ENCODE measurements at places on chromosomes 7 and 10.

- DNase-seq = peak; percentile 13
Observed at GRCh38 chr7:86939197-86939814, 120.1 kb downstream of the ELAPOR2 start.

- no peak for DNase-seq
Observed at GRCh38 chr10:120508393-120508792, 51.4 kb downstream of the PLPP4 start.

- no peak for DNase-seq
Observed at GRCh38 chr7:111568419-111568818, 6.1 kb upstream of the IMMP2L start.

- no peak for DNase-seq
Observed at GRCh38 chr7:39249635-39250152, 272.0 kb downstream of the POU6F2 start.

GRCh38 chr7:148014541-148014940 is 576.0 kb upstream of the C7orf33 start:
- no peak for DNase-seq

DNA sequence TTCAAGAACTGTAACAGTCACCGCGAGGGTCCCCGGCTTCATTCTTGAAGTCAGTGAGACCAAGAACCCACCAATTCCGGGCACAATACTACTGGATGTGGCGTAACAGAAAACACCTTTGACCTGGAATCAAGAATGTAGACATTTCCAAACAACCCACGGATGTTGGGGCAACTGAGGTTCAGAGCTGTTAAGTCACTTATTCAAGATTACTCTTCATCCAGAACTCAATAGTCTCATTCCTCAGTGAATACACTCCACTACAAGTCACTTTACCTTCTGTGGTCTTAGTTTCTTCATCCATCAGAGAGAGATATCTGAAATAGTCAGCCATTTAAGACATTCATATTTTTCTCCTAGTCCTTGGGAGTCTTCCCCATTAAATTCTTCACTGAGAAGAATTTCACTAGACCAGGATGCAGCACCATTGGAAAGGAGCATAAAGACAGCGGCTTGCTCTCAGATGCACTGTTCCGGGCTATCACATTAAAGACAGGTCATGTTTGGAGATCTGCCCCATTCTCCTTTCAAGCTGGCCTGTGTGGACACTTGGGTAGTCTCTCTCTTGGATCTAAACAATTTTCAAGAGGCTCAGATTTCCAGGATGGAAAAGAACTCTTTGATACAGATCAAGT is 32.3 kb upstream of the ARID5B start:
- no peak for DNase-seq

DNA sequence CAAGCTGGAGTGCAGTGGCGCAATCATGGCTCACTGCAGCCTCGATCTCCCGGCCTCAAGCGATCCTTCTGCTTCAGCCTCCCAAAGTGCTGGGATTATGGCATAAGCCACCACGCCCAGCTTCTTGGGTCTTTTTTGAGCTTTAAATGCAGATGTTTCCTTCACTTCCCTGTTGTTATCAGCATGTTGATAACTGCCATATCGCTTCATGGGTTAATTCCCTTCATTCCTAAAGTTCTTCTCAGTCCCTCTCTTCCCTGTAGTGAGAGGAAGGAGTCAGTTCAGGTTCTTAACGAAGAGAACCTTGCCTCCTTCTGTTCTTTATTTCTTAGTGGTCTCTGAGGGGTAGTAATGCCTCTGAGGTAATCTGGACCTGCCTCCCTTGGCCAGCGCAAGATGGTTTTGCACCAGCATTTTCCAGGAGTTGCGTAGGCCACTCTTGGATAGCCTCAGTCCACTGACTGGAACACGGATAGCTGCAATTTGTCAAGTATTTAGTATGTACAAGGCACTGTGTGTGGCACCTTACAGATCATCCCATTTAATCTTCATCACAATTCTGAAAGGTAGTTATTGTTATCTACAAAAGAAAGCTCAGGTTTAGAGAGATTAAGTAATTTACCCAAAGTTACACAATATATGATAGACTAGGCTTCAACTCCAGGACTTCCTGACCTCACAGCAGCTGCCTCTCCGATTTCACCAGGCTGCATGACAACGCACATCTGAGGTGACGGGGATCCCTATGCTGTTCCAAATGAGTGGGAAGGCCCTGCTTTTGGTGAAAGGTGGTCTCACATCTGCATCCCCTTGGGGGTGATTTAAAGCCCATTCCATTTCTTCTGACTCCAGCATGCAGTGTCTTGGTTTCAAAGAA is 60.5 kb downstream of the GATA3 start:
- no peak for DNase-seq

DNA sequence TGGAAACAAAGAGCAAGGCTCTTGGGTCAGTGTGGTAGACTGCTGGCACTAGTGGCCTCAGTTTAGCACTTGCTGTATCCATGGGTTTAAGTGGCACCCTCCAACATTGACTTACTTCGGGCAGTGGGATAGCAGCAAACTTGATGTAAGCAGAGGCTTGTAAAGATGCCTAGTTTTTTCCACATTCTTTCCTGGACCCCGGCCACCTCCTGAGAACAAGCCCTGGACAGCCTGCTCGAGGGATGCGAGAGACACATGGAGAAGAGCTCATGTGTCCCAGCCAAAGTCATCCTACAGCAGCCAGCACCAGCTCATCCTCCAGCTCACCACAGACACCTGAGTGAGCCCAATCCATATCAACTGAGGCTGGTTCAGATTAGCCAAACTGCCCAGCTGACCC is 142.7 kb upstream of the PCBD1 start:
- DNase-seq = no peak

GRCh38 chr10:125631806-125632205 is 51.2 kb downstream of the TEX36 start:
- DNase-seq = no peak

GRCh38 chr7:98194672-98195457 is 16.4 kb upstream of the BHLHA15 start:
- DNase-seq = no peak

GRCh38 chr10:98260752-98261151 is 7.2 kb downstream of the LOXL4 start:
- no peak for DNase-seq

DNA sequence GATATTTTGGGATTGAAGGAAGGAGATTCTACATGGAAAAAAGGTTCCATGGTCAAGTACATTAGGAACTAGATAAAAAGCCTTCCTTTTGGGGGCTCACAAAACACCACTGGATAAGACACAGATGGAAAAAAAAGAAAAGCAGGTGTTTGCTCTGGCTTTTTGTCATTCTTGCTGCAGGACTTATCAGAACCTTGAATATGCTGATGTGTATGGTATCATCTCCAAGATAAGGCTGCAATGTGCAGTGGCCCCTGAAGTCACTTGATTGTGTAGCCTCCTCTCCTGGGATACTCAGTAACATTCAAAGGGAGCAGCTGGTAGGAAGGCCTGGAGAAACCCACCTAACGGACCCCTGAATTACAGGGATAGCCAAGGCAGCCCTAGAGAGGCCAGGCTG is 54.1 kb upstream of the CARD11 start:
- no peak for DNase-seq

- peak; percentile 91 for DNase-seq
Observed at GRCh38 chr10:117375360-117376178, at the start of gene PDZD8. PDZD8 (minus strand) TSS chr10:117375440; CDS start chr10:117375227, 213 bp downstream.

DNA sequence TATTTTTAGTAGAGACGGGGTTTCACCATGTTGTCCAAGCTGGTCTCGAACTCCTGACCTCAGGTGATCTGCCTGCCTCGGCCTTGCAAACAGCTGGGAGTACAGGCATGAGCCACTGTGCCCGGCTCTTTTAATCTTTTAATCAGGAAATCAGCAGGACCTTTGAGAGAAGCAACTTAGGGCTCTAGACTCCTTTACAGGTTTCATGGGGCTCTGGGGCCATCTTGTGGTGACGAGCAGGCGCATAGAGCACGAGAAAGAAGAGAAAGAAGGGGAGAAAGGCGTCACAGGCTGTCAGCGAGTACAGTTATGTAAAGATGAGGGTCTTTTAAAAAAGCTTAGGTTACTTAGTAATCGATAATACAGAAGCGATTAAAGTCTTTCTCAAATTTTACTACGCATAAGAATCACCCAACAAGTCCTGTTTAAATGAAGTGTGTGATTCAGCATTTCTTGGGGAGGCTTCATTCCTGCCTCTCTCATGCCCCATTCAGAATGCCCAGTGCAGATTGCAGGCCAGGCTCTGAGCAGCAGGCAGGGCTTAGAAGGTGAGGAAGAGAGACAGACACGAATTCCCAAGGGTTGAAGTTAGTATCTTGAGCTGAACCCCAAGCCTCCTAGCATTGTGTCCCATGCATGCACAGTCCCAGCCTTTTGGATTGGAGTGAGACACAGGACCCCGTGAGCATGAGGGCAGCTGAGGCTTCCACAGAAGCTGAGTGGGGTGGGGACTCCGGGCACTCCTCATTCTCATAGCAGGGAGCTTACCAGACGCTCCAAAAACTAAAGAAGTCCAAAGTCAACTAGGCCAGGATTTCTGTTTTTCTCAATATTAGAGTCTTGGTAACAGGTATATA is 23.6 kb upstream of the PFKP start:
- DNase-seq = peak; percentile 39

DNA sequence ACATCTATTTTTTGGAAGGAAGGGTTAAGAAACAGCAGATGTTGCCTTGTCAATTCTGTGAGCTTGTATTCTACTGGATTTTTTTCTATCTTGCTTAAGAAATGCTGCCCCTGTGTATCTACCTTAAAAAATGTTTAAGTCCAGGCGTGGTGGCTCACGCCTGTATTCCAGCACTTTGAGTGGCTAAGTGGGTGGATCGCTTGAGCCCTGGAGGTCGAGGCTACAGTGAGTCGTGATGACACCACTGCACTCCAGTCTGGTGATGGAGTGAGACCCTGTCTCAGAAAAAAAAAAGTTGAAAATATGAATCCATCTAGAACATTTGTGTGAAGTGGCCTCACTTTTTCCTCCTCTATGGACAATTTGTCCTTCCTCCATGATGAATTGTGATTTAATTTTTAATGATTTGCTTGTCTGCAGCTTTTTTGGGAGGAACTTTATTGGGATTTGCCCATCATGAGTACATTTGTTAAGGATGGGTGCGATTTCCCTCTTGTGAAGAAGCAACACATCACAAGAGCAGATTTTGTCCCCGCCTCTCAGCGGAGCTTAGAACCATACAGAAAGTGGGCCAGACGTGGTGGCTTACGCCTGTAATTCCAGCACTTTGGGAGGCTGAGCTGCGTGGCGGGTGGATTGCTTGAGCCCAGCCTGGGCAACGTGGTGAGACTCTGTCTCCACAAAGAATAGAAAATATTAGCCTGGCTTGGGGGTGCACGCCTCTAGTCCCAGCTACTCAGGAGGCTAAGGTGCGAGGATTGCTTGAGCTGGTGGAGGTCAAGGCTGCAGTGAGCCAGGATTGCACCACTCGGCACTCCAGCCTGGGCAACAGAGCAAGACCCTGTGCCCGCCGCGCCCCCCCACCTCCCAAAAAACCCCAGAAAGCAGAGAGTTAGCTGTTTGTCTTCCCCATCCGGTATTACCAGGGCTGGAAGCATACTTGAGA is 57.7 kb downstream of the DNAJB6 start:
- DNase-seq = no peak

DNA sequence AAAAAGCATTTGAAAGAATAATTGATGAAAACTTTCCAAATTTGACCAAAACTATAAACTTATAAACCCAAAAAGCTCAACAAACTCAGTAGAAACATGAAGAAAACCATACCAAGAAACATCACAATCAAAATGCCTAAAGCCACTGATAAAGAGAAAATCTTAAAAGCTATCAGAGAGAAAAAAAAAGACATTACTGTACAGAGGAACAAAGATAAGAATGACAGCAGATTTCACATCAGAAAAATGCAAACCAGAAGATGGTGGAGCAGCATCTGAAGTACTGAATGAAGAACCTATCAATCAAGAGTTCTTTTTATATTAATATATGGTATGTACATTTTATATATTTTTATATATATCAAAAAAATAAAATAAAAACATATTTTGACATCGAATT is 2.4 kb upstream of the GPAM start:
- DNase-seq = no peak

DNA sequence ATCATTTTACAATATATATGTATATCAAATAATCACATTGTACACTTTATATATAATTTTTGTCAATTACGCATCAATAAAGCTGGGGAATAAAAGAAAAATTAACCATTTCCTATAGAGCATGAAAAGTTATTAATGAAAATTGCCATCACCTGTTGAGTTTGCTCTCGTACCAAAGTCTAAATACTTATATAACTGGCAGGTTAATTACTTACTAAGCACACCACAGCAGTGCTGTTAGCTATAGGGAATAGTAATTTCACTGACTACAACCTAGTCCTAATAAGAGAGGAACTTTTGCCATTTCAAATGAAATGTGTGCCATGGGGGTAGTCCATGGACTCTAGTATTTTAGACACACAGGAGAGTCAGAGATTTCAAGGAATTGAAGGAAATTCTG is 176.9 kb upstream of the COL1A2 start:
- DNase-seq = no peak

GRCh38 chr7:152975076-152975475 is 215.5 kb downstream of the ACTR3B start:
- DNase-seq = no peak

Measured in activated T-cell treated with anti-CD3 and anti-CD28 coated beads, Interleukin-2, amount 50 U/mL, for 4 hours (primary cell).